Activated T-helper 1 cell treated with anti-CD3 and anti-CD28 coated beads, Interleukin-12 subunit alpha, Interleukin-12 subunit beta, Interleukin-2, Interleukin-4 antibody, amounts not matched to agents 30 ng/mL and 10 ng/mL and 1 ng/mL, durations not matched to agents 14 hours and 24 hours and 36 hours (primary cell): ENCODE measurements at places on chromosomes 5 and 9. TPM values are rescaled to one million over a fixed set of nuclear protein-coding genes. Genes with fewer than 3 reads are reported as not detected.

PFN3 gene
- total RNA-seq = not detected in 2 replicates

CCL21 gene
- not detected in 2 replicates for total RNA-seq

WDR38 gene
- total RNA-seq = not detected in 2 replicates

EMB gene
- total RNA-seq = 80.6 and 81.8 TPM in 2 replicates

DMRT3 gene
- total RNA-seq = not detected in 2 replicates

LCN15 gene
- total RNA-seq = not detected in 2 replicates

PITX1 gene
- total RNA-seq = 0.71 and 1.1 TPM in 2 replicates

PCDHAC2 gene
- not detected in 2 replicates for total RNA-seq

SLC25A2 gene
- 0.20 and 0.57 TPM in 2 replicates for total RNA-seq

SREK1 gene
- 72.0 and 76.7 TPM in 2 replicates for total RNA-seq

NKD2 gene
- 2.9 and 3.2 TPM in 2 replicates for total RNA-seq

SLC1A1 gene
- total RNA-seq = 0.05 TPM in 1 of 2 replicates, not detected in the other

COL5A1 gene
- total RNA-seq = not detected in 2 replicates

ECM2 gene
- not detected in 2 replicates for total RNA-seq

MSANTD3 gene
- 11.1 and 11.3 TPM in 2 replicates for total RNA-seq

FAM81B gene
- not detected in 2 replicates for total RNA-seq

DDX31 gene
- total RNA-seq = 32.1 and 34.1 TPM in 2 replicates

FUBP3 gene
- total RNA-seq = 52.6 and 54.6 TPM in 2 replicates

FGF10 gene
- not detected in 2 replicates for total RNA-seq

SOWAHA gene
- total RNA-seq = 0.47 and 0.54 TPM in 2 replicates

SLC34A1 gene
- 0.26 TPM in 1 of 2 replicates, not detected in the other for total RNA-seq
